HFFc6 (cell line): ENCODE measurements at places on chromosomes 7 and 10.
A peak's percentile ranks its signal among the peaks of the same experiment; 100 is the strongest.

GRCh38 chr10:46014206-46014605 lies 16.2 kb downstream of the NCOA4 start:
- no peaks in the 10 kb centered on the region; the same call in 1 of the 2 replicates for H3K27me3 ChIP-seq
- peak overlapping the region; percentile 76 for H3K27ac ChIP-seq
- peaks cover 37% of the 10 kb centered on the region for H3K36me3 ChIP-seq
- DNase-seq, result no peak

DNA sequence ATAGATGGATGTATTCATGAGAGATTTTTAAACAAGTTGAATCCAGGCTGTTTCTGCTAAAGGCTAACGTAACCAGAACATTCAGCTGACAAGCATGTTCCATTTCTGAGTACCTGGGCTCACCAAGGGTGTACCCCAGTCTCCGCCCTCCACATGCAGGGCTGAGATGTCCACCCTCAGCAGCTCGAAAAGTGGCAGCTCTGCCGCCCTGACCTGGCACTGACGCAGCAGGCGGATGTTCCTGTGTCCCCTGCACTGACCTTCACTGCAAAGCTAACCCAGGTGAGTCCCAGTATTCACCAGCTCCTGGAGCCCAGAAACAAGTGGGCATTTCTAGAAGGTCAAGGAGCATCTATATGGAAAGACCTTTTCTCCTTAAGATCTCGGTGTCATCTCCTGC lies 437.4 kb downstream of the PTPRN2 start:
- H3K36me3 ChIP-seq, result peaks cover 12% of the 10 kb centered on the region
- H3K4me3 ChIP-seq, result no peak overlapping the region
- no peak for DNase-seq
- H3K27me3 ChIP-seq, result no peaks in the 10 kb centered on the region
- H3K27ac ChIP-seq, result no peak overlapping the region

GRCh38 chr10:122974543-122975064 lies 5.6 kb upstream of the PSTK start:
- no peak overlapping the region for H3K27ac ChIP-seq
- H3K27me3 ChIP-seq, result peaks cover 2% of the 10 kb centered on the region; the same call in 1 of the 2 replicates
- DNase-seq, result no peak
- no peak overlapping the region for H3K4me3 ChIP-seq
- H3K4me1 ChIP-seq, result peaks cover under 1% of the 10 kb centered on the region; the same call in 1 of the 2 replicates

- H3K27ac ChIP-seq, result no peak overlapping the region
- no peak overlapping the region for H3K4me3 ChIP-seq
- H3K36me3 ChIP-seq, result peaks cover 6% of the 10 kb centered on the region
- no peaks in the 10 kb centered on the region; the same call in 1 of the 2 replicates for H3K4me1 ChIP-seq
- no peak for DNase-seq
Observed at GRCh38 chr7:18808026-18808425, 309.4 kb downstream of the TWIST1 start.

DNA sequence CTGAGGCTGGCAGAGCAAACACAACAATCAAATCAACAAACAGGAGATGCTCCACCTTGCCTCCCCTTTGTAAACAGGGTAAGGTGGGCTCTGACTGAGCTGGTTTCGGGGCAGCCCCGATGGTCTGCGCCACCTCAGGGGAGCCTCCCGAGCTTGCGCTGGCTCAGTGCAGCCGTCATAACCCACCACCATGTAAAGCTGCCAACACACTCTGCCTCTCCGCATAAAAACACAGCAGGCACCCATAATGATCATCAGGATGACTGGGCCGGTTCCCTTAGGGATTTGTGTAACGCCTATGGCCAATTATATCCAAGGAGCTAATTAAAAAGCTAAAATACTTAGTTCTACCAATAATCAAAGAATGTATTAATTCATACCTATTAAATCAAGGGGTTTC lies 124.5 kb downstream of the PRPF18 start:
- peaks cover 4% of the 10 kb centered on the region; the same call in 1 of the 2 replicates for H3K27me3 ChIP-seq
- no peak overlapping the region for H3K4me3 ChIP-seq
- H3K27ac ChIP-seq, result peak overlapping the region; percentile 92
- H3K4me1 ChIP-seq, result peaks cover 94% of the 10 kb centered on the region
- peaks cover 33% of the 10 kb centered on the region for H3K36me3 ChIP-seq
